ENCODE measurements at places on chromosomes 11 and 22.

GRCh38 chr11:41578421-41579051, 119.1 kb upstream of the LRRC4C start:
- DNase-seq = no peak

GRCh38 chr11:125398994-125399640, 96.9 kb downstream of the FEZ1 start:
- no peak for DNase-seq

DNA sequence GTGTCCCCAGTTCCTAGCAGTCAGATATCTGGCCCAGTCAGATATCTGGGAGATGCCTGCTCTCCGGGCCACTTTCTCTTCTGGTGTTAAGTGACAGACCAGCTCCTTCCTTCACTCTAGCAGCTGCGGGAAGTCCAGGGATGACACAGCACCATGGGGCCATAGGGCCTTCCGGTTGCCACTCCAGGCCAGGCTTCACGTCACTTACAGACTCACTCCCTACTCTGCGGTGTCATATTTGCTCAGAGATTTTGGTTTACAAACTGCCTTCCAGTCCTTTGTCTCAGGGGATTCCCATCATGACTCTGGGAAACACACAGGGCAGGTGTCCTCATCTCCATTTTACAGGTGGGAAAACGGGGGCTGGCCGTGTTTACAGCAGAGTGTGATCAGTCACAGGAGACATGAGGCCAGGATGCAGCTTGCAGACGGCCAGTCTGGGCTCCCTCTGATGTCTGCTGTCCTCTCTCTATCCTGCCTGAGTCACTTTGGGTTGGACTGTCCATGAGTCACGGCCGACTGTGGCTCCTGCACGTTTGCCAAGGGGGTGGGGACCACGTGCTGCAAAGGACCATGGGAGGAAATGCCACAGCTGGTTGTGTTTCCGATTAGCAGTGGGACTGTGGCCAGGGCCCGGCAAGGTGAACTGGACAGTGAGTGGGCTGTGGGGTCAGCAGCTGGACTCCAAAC, 8.2 kb upstream of the TBC1D22A start:
- DNase-seq = peak; percentile 95

DNA sequence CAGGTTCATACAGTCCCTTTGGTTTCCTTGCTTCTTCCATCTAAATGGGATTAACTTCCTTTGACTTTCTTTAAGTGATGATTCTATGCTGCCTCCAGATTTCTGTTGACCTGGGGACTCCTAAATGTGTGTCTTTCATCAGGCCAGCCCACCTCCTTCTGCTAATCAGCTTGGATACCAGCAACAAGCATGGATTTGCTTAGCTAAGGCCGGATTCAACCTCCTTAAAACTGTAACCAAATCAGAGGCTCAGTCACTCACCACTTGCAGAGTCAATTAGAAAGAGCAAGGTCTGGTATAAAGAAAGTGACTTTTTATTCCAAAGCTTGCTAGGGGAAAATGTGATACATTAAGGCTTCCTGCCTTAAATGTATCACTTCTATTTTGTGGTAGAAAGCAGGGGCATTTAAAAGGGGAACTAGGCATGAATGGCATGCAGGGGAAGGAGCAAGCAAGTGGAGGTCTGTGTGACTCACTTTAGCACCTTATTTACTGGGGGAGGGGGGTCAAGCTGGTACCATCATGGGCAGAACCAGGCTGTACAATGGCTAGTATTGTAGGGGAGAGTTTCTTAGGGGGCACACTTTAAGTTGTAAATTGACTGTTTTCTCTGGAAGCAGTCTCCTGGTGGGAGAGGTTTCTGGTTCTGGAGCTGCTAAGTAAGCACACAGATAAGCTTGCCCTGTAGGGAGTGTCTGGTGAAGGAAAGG, 239.0 kb upstream of the PDGFD start:
- peak; percentile 20 for DNase-seq

GRCh38 chr22:40721266-40721665, 42.0 kb downstream of the MCHR1 start:
- DNase-seq = no peak

DNA sequence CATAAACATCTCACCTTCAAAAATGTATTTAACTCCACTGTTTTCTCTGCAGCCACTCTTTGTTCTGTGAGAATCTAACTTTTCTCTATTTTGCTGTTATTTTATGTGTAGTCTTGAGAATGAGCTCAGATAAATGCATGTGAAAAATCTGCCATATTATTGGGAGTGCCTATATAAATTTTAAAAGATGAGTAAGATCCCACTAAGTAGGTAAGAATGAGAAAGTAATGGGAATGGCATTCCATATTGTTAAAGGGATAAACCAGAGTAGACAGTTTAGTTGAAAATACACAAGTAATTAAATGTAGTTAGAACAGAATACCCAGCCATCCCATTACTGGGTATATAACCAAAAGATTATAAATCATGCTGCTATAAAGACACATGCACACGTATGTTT, 817.2 kb downstream of the FAM181B start:
- no peak for DNase-seq

DNA sequence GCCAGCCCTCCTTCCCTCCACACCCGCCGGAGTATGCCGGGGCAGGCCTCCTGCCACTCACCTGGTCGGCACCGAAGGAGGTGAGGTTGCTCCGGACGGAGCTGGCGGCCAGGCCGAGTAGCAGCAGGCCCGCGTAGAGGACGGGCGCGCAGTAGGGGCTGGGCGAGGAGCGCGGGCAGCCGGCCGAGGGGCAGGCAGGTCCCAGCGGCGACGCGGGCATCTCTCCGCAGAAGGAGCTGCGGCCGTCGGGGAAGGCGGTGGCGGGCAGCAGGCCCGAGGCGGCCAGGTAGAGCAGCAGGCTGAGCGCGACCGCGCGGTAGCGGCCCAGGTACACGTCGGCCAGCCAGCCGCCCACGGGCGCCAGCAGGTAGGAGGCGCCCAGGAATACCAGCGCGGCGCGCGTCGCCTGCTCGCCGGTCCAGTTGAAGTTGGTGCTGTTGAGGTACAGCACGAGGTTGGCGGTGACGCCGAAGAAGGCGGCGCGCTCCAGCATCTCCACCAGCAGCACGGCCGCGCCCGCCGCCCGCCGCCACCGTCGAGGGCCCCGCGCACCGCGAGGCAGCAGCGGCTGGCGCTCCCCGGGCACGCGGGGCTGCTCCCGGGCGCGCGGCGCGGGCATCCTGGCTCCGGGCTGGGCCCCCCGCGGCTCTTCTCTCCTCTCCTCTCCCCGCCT, 907 bp downstream of the SLC15A3 start:
- DNase-seq = no peak

GRCh38 chr22:31544481-31545480, 48.4 kb downstream of the SFI1 start:
- peak; percentile 79 for DNase-seq

- DNase-seq = no peak
Measured at GRCh38 chr11:134518616-134519389, 106.8 kb upstream of the B3GAT1 start.

GRCh38 chr11:5767056-5767455, 13.0 kb downstream of the OR52N4 start:
- no peak for DNase-seq

- DNase-seq = peak; percentile 97
Measured at GRCh38 chr11:87473174-87473573, 435.4 kb downstream of the TMEM135 start.

GRCh38 chr11:77250881-77251640, 50.4 kb downstream of the GDPD4 start:
- DNase-seq = no peak

DNA sequence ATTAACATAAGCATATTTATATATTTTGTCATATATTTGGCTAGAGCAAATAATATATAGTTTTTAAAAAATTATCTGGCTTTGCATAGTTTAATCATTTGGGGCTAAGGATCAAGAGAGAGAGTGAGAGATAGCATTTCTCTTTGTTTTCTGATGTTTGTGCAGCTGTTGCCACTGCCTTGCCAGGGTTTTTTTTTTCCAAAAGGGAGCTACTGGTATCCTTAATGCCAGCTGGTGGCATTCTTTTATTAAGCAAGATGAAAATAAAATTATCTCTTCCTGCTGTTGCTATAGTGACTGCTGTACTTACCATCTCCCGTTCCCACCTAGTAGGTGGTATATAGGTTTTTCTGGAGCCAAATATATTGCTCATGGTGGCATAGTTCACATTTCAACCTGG, 793.3 kb upstream of the ARHGAP42 start:
- DNase-seq = no peak

- no peak for DNase-seq
Measured at GRCh38 chr11:28251257-28251656, 143.1 kb downstream of the METTL15 start.

- no peak for DNase-seq
Measured at GRCh38 chr22:47576908-47577307, 814.5 kb downstream of the TBC1D22A start.

- DNase-seq = no peak
Measured at GRCh38 chr11:61056571-61056970, 45.7 kb upstream of the CD5 start.

- DNase-seq = no peak
Measured at GRCh38 chr11:57143459-57143858, 38.3 kb upstream of the LRRC55 start.

DNA sequence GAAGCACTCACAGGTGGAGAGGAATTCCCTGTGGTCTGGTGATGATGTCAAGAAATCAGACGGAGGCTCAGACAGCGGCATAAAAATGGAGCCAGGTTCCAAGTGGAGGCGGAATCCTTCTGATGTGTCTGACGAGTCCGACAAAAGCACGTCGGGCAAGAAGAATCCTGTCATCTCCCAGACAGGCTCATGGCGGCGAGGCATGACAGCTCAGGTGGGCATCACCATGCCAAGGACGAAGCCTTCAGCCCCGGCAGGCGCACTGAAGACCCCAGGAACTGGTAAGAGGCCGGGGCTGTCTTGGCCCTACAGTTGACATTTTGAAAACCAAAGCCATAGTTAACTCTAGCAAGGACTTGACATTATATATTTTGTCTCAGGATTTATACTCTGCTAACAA, 116.3 kb downstream of the DBX1 start:
- DNase-seq = no peak

- peak; percentile 87 for DNase-seq
Measured at GRCh38 chr11:60841797-60842667, at the start of gene CCDC86. Gene CCDC86, plus strand, starts transcription at chr11:60842113. Its CDS starts 12 bp downstream, at chr11:60842125.

DNA sequence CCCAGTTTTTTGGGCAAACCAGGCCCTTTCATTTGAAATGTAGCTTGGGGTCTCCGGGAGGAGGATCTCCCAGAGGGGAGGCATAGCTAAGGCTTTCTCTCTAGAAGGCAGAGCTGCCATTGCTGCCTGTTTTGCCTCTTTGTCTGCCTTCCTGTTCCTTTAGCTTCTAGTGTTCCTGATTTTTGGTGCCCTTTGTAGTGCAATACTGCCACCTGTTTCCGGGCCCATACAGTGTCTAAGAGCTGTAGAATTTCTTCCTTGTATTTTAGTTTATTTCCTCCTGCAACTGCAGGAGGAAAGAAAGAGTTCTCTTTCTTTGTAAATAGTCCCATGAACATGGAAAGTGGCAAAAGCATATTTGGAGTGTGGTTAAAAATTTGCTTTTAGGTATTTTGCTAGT, 19.3 kb upstream of the GLYATL1 start:
- no peak for DNase-seq

DNA sequence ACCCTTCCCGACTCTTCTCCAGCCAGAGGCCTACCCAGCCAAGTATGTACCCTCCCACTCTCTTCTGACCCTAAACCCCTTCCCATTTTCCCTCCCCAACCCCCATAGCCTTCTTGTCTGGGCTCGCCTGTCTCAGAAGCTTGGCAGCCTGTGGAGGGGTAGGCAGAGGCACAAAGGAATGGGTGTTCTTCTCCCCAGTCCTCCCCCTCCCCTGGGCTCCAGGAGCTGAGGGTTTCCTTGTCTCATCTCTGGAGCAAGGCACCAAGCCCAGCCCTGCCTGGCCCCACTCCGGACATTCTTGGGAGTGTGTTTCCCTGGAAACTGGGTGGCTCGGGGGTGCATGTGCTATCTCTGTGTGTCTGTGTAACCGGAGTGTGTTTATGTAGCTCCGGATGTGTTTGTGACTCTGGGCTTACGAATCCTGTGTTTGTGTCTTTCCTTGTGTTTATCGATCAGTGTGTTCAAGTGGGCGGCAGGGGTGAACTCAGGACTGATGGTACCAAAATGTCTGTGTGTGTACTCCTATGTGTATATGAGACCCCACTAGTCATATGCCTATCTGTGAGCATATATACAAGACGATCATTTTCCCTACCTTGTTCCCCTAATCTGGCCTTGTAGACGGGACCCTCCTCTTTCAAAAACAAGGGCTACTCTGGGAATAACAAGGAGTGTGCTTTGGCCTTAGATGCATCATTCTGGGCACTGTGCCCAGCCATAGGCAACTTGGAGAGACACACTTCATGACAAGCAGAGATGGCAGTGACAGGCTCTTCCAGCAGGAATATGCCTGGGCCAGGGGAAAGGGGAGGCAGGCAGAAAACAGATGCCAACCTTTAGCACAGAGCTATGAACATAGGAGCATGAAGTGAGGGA, 10.9 kb downstream of the PHLDB1 start:
- DNase-seq = no peak

Measured in kidney glomerular epithelial cell (primary cell).